Activated CD8-positive, alpha-beta memory T cell treated with anti-CD3 and anti-CD28 coated beads, Interleukin-2, amount 50 U/mL, for 48 hours (primary cell): ENCODE measurements at places on chromosomes 16 and 17.

GRCh38 chr16:82146957-82147356, 23.1 kb downstream of the MPHOSPH6 start:
- no peak for DNase-seq

DNA sequence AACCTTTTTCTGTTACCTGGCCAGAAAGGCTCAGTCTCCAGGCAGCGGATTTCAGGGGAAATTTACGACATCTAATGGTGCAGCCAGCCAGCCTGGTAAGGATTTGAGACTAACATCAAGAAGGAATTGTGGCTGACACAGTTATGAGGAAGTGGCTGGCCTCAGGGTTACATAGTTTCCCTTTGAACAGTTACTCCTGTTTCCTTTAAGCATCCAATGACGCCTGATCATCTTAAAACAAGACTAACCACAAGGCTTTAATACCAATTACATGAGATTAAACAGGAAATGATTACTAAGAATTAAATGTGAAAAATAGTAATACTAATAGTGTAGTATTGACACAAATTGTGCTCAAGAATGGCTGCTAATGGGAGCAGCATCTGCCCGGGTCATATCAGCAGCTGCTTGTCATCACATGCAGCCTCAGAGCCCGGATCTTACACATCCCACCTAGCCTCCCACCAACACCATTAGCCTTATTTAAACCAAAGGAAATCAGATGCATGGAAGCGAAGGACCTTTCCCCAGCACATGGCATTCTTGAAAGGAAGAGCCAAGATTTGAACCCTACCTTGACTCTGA, 431.8 kb downstream of the PMP22 start:
- DNase-seq: no peak

- DNase-seq: no peak
Observed at GRCh38 chr17:56499799-56500388, 93.6 kb upstream of the NOG start.

GRCh38 chr16:75208861-75209505, 2.0 kb upstream of the CTRB2 start:
- no peak for DNase-seq

- no peak for DNase-seq
Observed at GRCh38 chr16:80080287-80080851, 460.4 kb upstream of the DYNLRB2 start.

DNA sequence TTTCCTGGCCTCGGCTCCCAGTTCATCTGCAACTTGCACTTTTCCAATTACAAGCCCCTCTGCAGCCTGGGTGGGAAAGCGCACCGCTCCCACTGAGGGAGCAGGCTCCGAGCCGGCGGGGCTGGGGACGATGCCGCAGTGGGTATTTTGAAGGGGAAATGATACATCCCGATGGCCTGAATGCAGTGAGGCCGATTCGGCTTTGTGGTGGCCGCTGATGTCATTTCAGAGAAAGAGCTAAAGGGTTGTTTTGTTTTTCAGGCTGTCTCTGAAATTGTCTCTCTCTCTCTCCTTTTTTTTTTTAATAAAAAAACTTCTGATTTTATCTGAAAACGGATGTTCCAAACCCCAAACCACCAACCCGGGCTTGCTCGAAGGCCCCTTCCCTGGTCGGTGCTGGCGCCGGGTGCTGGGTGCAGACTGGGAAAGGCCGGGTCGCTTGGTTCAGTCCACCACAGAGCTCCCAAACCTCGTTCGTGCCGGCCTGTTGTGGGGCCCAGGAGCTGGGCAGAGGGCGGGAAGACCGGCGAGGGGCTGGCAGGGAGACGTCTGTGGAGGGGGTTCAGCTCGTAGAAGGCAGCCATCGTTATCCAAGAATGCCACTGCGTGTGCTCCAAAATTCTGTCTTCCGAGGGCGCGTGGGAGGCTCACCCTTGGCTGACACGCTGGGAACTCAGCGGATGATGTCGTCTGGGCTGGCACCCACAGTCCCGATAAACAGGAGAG, 102.8 kb downstream of the FOXL1 start:
- no peak for DNase-seq

DNA sequence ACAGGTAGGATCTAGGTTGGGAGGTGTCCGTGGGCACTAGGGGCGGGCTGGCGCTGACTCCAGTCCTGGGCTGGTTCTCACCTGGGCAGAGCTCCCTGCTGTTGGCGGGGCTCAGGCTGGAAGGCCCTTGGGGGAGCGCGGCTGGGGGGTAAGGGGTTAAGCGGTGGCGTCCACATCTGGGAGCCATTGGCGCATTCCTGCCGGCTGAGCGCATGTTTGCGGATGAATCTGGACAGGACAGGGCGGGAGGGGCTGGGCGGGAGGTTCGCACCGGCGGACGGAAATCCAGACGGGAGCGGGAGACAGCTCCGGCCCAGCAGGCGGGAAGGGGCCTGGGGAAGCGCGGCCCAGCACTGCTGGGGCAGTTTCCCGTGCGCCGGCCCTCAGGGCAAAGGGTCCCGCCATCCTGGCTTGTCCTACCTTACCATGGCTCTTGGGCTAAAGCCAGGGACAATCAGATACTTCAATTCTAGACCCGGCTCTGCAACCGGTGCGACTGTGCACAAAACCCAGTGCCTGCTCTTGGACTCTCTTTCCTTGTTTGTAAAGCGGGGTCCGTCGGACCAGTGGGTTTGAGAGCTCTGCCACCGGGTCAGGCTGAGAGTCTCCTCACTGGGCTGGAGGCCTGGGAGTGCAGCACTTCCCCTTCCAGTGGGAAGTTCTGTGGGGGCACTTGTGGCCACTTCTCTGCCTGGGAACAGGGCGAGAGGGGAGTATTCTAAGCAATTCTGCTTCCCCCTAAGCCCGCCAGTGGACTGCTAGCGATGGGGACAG, 7.8 kb downstream of the RARA start:
- DNase-seq: no peak

DNA sequence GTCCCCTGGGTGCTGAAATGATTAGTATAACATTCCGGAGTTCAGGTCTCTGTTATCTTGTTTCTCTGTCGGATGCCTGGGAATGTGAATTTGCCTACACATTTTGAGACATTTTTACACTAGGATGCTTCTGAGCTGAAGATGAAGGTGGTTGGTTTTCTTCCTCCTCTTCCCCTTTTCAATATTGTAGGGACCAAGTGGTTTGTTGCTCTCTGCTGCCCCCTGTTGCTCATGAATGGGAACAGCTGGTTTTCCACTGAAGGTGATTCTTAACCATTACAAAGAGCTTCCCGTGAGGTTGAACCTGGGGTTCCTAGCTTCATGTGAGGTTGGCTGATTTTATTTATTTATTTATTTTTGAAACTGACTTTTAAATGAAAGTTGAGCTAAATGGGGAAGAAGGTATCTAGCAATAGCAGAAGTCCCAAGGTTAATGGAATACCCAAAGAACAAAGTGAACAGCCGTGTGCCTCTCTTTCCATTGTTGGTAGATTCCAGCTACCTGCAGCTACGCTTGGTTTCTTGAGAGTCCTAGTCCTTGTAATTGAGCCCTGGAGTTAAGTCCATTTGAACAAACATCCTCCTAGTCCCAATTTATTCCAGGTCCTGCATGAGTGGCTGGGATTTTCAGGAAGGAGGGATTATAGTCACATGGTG, 983.9 kb upstream of the EEF2KMT start:
- peak; percentile 55 for DNase-seq

DNA sequence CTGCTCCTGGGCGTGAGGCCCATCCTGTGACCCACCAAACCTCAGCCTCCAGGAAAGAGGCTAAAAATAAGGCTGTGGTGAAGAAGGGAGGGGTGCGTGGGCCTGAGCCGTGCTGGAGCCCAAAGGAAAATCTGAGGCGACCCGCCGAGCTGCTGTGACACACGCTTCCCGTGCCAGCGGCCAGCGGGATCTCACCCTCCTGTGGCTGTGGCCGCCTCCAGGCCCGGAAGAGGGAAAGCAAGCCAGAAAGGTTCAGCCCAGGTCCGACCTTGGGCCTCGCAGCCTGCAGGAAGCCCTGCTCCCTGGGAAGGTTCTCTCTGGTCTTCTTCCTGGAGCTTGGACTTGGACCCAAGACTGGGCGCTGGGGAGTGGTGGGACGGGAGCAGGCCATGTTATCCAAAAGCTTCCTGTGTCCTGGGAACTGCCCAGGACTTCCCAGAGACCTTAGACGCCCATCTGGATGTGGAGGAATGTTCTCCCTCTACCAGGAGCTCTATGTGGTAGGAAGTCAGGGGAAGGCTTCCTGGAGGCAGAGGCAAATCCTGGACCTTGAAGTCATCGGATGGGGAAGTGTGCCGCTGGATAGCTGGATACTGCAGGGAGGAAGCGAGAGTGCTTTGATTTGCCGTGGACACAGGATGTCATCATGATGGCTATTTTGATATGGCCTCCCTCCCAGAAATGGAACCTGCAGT, 11.4 kb downstream of the SPNS2 start:
- DNase-seq: no peak

- DNase-seq: no peak
Observed at GRCh38 chr17:33974276-33974675, 280.8 kb upstream of the CCL2 start.

GRCh38 chr17:42852351-42852750, 1.4 kb downstream of the AOC3 start:
- no peak for DNase-seq

DNA sequence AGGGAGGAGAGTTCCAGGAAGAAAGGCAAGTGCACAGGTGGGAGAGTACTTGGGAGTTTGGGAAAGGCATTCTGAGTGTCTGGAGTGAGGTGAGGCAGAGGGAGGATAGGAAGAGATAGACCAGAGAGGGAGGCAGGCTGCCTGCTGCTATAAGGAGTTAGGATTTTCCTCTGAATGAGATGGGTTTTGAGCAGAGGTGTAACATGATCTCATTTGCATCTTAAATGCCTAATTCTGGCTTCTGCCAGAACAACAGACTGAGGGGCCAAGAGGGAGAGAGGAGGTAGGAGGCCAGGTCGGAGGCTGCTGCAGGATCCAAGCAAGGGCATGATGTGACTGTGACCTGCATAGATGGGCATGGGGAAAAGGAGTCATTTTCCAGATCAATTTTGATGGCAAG, 31.5 kb upstream of the IRX6 start:
- no peak for DNase-seq

DNA sequence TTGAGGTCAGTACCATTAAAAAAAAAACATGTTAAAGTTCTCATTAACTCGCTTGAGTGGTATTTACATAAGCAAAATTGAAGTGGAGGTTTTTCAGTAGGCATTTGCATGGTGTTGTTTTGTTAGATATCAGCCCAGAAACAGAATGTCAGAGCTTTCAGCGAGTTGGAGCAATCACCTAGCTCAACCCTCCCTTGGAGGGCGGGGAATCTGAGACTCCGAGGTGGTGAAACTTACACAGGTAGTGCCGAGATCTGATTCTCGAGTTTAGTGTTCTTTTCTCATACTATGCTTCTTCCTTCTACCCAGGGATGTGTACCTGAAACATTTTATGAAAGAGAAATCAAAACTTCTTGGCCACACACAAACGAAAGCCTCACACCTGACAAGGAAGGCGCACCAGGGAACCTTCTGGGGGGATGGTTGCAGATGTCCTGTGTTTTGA, 6.6 kb downstream of the SEC14L1 start:
- DNase-seq: no peak

DNA sequence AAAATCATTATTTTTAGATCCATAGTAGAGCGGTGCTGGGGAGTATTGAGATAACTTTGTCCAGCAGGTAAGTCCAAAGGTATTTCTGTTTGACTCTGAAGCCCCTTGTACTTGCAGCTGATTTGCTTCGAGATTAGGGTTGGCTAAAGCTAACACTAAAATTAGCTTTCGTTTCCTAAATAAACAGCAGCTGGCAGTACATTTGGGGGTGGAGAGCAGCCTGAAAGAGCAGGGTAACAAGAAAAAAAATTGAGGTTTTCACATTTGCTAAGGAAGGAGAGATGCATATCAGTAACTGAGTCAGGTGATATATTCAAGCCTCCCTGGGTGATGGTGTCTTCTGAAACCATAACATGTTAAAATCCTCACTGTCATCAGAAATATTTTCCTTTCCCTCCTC, 37.4 kb upstream of the TMC5 start:
- DNase-seq: no peak

DNA sequence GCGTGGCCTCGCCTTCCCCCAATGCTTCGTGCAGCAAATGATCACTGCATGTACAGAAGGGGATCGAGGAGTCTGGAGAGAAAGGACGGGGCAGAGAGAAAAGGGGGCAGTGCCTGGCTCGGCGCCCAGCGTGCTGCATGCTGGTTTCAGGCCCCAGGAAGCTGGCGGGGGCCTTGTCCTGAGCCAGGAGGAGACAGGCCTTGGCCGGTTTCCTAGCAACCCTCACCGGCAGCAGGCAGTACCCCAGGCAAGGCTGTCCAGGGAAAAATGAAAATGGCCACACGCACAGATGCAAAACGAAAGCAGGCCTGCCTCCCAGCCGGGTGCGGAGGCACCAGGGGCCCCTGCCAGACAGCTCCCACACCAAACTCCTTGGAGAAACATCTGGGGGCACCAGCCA, 126.3 kb downstream of the ZFHX3 start:
- DNase-seq: no peak

DNA sequence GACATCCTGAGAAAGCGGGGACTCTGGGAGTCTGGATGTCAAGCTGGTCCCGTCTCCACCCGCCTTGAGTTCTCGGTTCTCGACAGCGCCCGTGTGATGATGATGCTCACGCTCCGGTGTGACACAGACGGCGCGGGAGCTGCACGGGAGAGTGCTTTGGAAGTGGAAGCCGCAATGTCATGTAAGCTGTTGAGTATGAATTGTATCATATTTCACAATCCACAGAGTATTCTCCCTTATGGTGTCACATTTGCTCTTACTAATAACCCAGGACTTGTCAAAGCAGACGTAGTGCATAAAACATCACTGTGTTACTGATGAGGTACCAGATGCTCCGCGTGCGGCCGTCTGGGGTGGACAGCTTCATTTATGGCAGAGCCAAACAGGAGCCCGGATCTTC, 217.5 kb upstream of the CHMP6 start:
- DNase-seq: no peak

- no peak for DNase-seq
Observed at GRCh38 chr17:2894782-2895181, 98.5 kb downstream of the RAP1GAP2 start.

- DNase-seq: peak; percentile 13
Observed at GRCh38 chr16:66293932-66294331, 72.6 kb upstream of the CDH5 start.

DNA sequence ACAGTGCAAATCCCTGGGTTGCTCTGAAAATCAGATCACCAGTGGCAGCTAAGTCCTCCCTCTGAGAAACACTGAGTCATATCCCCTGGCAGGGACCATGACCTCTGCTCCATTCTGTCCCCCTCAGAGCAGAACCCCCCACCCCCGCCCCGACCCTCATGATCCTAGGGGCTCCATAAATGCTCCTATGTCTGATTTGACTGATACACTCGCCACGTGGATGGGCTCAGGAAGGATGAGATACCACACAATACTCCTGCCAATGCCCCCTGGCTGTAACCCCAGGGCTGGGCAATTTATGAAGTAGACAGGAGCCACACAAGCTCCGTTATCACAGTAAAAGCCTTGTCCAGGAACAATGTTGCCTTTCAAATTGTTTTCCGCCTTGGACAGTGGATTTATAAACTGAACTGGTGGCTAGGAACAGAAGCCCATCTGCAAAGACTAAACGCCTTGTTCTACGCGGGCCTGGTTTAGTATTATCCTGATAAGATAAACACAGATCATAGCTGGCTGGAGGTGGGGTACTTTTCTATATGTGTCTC, 394.8 kb downstream of the SLC39A11 start:
- DNase-seq: no peak

GRCh38 chr16:79451196-79451816, 149.2 kb downstream of the MAF start:
- no peak for DNase-seq

GRCh38 chr16:51900221-51900780, 646.6 kb downstream of the TOX3 start:
- no peak for DNase-seq

GRCh38 chr17:5943232-5943631, 126.9 kb upstream of the WSCD1 start:
- no peak for DNase-seq

GRCh38 chr16:12614662-12615278, 188.9 kb downstream of the CPPED1 start:
- DNase-seq: no peak
